RKO (cell line): ENCODE measurements at places on chromosomes 7 and 10.

GRCh38 chr10:78759456-78760120 is 309.2 kb upstream of the ZMIZ1 start:
- no peak for DNase-seq

DNA sequence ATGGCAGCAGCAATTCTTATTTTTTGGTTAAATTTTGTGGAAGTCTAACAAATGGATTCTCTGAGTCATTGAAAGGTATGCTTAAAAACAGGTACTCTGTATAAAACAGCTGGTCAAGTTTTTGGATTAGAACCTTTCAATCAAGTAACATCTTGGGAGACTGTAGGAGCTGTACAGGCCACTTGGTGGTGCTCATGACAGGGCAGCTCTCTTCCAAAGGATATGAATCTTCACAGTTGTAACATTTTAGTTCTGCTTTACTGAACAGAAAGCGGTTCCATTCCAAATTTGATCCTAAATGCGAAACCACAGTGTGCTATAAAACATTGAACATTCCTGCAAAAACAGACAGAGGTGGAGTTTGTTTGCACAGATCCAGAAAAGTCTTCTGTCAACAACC is 44.5 kb upstream of the AGR3 start:
- DNase-seq: peak; percentile 43

- no peak for DNase-seq
Measured at GRCh38 chr10:127911218-127911866, 4.4 kb downstream of the PTPRE start.

DNA sequence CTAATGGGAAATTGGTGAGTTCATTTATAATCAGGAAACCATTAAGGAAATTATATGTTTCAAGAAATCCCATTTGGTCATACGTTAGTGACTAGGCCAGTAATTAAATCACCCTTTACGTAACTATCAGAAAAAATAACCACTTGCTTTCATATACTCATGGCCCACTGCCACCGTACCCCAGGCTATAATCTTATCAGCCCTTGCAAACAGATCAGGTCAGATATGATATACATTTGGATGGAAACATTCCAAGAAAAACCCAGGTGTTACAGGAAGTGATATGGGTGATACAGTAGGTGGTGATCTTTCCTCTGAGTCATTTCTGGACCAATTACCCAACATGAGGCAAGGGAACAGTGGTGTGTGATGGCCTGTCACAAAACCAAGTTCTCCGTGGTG is 481.0 kb upstream of the SEMA3A start:
- DNase-seq: peak; percentile 98

DNA sequence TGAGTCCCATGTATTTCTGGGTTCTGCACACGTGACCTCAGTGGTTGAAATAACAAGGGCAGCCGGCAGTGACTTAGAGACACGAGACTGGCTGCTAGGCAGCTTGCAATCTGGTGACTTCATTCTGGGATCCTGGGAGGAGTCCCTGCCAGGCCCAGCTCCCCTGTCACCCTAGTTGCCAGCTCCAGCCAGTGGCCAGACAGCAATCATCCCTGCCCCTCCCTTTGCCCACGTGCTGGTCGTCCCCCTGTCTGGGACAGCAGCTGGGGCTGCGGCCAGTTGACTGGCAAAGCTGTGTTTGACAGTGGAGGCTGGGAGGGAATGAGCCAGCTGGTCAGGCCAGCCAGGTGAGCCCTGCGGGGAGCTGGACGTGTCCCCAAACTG is 30.0 kb downstream of the ADGRA1 start:
- no peak for DNase-seq

GRCh38 chr7:117502331-117502730 is 22.5 kb downstream of the CFTR start:
- no peak for DNase-seq

DNA sequence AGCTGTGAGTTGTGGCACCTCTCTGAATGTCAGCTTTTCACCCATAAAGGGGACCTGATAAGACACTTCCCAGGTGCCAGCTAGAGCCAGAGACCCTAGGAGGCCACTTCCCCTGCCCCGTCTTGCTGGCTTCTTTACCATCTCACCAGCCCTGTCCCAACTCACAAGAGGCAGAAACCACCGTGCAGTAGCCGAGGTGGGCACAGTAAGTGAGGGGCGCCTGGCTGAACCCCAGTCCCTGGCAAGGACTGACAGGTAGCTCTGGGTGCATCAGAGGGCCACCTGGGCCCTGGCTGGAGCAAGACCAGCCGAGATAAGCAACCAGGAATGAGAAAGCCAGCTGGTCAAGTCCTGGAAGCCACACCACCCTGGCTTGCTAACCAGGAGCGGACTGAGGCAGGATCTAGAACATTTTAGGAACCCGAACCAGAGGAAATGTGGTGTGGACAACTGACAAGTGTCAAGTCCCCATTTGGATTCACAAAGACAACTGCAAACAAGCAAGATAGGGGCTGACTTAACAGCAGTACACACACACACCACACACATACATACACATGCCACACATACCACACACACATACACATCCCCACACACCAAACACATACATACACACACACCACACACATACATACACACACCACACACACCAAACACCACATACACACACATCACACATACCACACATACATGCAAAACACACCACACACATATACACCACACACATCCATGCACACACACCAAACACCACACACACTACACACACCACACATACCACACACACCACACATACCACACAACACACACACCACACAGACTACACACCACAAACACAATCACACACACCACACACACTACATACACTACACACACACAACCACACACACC is 20.8 kb downstream of the OGDHL start:
- DNase-seq: peak; percentile 8

GRCh38 chr7:85567983-85568382 is 381.1 kb upstream of the SEMA3D start:
- DNase-seq: no peak

DNA sequence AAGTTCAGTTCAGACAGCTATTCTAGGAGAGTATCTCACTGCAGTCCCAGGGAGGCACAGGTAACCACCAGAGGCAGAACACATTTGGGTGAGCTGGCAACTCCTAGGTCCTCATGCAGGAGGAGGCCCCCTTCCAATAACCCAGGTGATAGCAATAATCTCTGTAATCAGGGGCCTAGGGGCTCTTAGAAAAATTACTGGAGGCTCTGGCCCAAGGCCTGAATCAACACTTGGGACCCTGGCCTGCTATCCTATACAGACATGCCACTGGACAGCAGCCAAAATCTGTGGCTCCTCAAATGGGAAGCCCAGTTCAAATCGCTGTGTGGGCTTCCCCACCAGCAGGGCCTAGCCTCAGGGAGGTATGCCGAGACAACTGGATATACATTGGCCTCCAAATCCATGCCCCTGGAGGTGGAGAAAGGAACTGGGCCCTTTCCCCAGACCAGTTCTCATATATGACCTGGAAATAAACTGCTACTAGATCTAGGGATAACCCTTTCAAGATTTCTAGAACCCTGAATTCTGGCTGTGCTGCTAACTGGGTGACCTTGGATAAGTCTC is 1.6 kb downstream of the AVPI1 start:
- DNase-seq: peak; percentile 61

DNA sequence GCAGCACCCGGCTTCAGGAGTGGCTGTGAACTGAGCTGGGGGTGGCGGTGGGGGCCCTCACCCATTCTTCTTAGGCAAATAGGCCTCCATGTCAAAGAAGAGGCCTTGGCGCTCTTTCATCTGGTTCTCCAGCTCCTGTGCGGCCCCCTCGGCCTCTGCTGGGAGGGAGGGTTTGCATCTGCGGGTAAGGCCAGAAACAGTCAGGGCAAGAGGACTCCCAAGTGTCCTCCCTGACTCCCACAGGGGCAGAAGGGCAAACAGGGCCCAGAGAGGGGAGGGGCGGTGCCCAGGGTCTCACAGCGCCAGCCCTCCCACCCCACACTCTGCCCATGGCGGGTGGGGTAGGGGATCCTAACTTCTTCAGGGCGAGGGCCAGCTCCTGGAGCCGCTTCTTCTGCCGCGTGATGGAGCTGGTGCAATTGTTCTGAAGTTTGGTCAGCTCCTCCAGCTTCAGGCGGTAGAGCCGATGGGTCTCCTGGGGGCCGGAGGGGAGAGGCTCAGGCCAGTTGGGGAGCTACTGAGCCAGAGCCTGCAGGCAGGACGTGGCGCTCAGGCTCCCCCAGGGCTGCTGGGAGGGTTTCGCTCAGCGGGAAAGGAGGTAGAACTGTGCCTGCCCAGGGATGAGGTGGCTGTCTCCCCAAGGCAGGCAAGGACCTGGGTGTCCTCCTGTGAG is 2.2 kb downstream of the TMEM120A start:
- DNase-seq: no peak

GRCh38 chr10:35140727-35141126 is 14.1 kb downstream of the CREM start:
- DNase-seq: no peak

- DNase-seq: no peak
Measured at GRCh38 chr7:47340517-47340916, 241.4 kb downstream of the TNS3 start.

DNA sequence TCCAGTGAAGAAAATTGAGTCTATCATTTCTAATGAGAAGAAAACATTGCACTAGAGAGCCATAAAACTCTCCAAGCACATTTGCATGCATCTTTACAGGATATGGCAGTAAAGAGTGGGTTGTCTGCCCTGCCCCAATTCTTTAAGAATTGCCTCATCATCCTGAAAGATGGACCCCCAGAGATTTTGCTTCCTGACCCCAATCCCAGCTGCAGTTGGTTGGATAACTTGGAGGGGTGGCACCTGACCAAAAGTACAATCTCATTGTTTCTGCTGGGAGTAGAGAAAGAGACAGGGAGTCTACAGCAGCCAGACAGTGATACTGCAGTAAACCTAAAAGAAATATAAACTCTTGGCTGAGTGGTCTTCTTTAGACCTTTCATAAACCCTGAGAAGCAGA is 49.1 kb upstream of the ADCY1 start:
- DNase-seq: no peak

- DNase-seq: no peak
Measured at GRCh38 chr10:90598513-90598912, 259.3 kb downstream of the HTR7 start.

DNA sequence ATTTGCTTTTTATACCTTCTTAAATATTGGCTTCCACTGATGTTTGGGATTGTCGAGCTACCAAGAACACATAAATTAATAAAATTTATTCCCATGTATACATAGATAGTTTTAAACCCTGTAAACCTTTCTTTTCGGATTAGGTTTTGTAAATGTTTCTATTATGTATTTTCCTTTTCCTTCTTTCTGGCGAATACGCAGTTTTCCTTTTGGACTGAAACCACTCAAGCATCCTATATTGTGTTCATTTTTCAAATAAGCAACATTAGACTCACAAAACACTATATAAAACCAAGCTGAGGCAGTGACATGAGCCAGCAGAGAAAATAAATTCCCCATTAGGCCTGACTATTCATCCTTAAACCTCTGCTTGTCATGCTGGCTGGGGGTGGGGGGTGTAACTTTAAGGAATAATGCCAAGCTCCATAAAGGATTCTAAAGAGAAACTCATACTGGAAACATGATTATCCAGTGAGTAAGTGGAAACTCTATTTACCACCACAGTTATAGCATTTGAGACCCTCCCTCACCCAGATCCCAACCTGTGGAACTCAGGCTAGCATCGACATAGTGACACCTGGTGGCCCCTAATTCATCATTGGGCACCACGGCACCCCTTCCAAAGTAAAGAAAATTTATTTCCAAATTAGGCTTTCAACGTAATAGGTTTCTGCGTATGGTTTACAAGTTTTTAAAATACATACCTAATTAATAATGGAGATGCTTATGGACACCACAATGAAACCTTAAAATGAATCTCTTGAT is 86.5 kb upstream of the CELF2 start:
- DNase-seq: no peak

DNA sequence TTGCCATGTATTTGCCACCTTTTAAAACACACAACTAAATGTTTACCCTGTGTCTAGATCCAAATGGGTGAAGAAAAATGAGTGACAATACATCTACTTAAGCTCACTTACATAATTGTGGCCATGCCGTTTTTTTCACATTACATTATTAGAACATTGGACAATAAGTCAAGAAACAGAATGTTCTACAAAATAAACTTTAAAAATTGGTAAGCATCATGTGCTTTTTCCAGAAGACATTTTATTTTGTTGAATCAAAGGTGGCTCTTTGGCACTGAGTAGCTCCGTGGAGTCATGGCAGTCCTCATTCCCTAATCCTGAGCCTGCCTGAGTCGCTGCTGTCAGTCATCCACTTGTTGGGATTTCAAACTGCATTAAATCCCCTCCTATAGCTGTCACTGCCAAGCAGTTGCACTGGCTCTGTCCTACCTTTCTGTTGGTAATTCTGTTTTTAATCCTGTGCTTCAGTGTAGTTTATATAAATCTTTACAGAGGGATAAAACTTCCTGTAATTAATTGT is 32.3 kb downstream of the CAV1 start:
- peak; percentile 18 for DNase-seq

GRCh38 chr10:29377333-29377961 is 88.6 kb downstream of the LYZL1 start:
- DNase-seq: peak; percentile 63

GRCh38 chr10:68118657-68119056 is 9.4 kb downstream of the MYPN start:
- DNase-seq: no peak

GRCh38 chr10:50993771-50994251 is 80.5 kb upstream of the PRKG1 start:
- no peak for DNase-seq

GRCh38 chr7:155468785-155469148 is 10.8 kb downstream of the EN2 start:
- DNase-seq: no peak

DNA sequence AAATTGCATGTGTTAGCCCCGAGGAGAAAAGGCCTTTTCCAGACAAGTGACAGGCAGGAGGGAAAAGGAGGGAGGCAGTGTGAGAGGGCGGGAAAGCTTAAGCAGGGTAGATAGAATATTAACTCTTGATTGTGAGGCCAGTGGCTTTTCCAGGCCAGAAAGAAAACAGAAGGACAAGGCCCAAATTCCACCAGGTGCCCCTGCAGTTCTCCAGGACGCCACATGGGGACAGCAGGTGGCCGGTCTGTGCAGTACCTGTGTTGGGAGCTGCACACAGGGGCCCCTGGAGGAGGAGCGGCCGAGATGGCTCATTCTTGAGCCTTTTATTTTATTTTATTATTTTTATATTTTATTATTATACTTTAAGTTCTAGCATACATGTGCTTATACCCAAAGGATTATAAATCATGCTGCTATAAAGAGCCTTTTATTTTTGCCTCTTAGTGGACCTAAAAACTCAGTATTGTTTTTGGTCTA is 141.3 kb upstream of the KLF14 start:
- peak; percentile 88 for DNase-seq
